ENCODE measurements at places on chromosomes 1 and 21.

GRCh38 chr1:204286315-204286714 is 72.5 kb upstream of the GOLT1A start:
- DNase-seq = no peak

GRCh38 chr1:55288245-55288644 is 73.1 kb upstream of the USP24 start:
- no peak for DNase-seq

DNA sequence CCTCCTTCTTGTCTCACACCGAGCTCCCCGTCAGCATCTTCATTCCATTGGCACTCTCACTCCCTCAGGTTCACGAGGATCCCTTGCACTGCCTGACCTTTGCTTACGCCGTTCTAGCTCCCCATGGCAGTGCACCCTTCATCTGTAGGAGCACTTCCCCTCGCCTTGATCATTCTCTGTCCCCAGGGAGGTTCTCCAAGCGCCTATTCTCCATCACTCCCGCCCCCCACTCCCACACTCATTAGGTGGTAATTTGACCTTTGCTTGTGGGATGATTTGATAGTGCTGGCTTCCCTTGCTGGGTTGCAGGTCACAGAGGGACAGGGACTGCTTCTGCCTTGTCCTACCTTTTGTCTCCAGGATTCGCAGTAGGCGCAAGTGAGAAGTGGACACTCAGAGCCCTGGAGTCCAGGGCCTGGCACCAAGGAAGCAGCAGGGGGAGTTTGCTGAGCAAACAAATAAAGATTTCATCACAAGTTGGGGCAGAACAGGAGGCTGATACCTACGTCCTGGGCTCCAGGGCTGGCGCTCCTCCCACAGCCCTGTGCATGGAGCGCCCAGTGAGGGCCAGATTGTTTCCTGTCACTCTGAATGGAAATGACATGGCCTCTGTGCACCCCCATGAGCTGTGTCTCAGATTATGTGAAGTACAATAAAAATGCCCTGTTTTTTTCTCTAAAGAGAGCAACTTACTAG is 82.0 kb upstream of the RUNX3 start:
- DNase-seq = no peak

GRCh38 chr1:11058595-11059154 is 1.1 kb downstream of the SRM start:
- DNase-seq = no peak
